Peyer's patch (tissue), 4 donors: ENCODE measurements at places on chromosomes 11 and 22. TPM values are rescaled to one million over a fixed set of nuclear protein-coding genes. Genes with fewer than 3 reads are reported as not detected.

The HIC2 gene
- 9.5 TPM for total RNA-seq

The PRDM11 gene
- total RNA-seq: 7.1 TPM

The NPAT gene
- 14.9 TPM for total RNA-seq

The SPDYC gene
- not detected for total RNA-seq

The MMP12 gene
- not detected for total RNA-seq

The PHOX2A gene
- total RNA-seq: not detected

The MS4A12 gene
- total RNA-seq: not detected

The IL17REL gene
- total RNA-seq: 2.3 TPM

The CATSPERZ gene
- not detected for total RNA-seq

The SLC43A3 gene
- 21.9 TPM for total RNA-seq

The SYNGR1 gene
- 22.3 TPM for total RNA-seq

DNA sequence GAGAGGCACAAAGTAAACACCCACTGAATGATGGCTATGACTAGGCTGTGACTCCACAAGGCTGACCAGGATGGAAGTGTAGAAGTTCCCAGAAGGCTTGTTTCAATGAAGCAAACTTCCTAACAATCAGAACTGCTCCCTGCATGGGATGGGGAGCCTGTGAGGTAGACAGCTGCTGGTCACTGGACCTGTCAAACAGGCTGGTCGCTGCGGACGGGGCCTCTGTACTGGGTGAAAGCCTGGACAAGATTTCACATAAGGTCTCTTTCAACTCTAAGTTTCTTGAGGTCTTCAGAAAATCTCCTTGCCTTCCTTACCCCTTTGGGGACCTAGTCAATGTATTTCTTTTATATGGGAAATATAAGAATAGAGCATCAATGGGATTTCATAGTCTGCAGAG lies 438.2 kb downstream of the BUD13 start:
- no peak for DNase-seq
- H3K4me3 ChIP-seq: no peak overlapping the region
- no peaks in the 10 kb centered on the region for H3K4me1 ChIP-seq
- no peaks in the 10 kb centered on the region for H3K27me3 ChIP-seq

DNA sequence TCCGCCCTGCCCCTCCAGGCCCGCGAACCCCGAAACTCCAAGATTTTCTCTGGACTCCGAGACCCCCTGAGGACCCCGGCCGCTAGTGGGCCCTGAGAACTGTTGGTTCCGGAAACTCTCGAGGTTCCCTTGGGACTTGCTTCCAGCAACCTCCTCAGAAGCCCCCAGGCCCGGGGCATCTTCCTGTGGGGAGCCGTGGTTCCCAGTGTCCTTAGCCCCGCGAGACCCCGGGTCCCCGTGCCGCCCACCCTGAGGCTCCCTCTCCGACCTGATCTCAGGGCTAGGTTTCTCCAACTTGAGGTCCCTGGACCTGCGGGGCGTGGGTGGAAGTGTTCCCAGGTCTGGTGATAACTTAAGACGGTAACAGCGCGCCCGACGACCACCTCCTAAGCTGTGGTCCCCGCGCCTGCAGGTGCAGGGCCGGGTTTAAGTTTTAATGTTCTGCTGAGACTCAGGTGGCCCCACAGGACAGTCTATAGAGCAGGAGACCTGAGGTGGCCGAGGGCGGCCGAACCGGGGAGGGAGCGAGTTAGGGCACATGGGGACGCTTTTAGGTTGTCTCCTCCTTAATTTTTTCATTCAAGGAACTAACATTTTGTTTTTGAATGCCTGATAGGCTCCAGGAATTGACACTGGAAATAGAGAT lies 720 bp downstream of the FAM118A start:
- H3K27me3 ChIP-seq: no peaks in the 10 kb centered on the region
- peak overlapping the region; percentile 86 for H3K4me3 ChIP-seq
- H3K27ac ChIP-seq: peak overlapping the region; percentile 88
- no peaks in the 10 kb centered on the region for H3K36me3 ChIP-seq
- DNase-seq: peak; percentile 35

DNA sequence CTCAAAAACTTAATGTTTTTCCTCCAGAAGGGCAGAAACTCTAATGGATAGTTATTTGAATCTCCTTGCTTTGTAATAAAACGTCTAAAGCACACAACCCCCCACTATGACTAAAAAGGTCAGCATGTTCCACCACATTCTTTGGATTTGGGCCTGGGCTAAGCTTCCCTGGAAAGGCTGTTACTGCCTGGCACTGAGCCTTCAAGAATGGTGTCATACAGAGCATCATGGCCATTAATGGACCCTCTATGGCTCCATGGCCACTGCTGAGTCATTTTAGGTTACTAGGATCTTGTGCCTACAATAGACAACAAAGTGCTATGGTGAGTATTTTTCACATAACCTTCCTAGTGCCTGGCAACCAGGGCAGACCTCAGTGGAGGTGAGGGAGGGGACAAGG lies 242.6 kb upstream of the FAT3 start:
- H3K27ac ChIP-seq: no peak overlapping the region
- no peaks in the 10 kb centered on the region for H3K27me3 ChIP-seq
- H3K4me3 ChIP-seq: no peak overlapping the region
- H3K4me1 ChIP-seq: no peaks in the 10 kb centered on the region
- no peaks in the 10 kb centered on the region for H3K36me3 ChIP-seq

- no peak overlapping the region for H3K27ac ChIP-seq
- H3K4me3 ChIP-seq: no peak overlapping the region
- H3K27me3 ChIP-seq: no peaks in the 10 kb centered on the region
- H3K4me1 ChIP-seq: no peaks in the 10 kb centered on the region
- no peaks in the 10 kb centered on the region for H3K36me3 ChIP-seq
- no peak for DNase-seq
Measured at GRCh38 chr11:36254713-36255112, 34.5 kb downstream of the COMMD9 start.

DNA sequence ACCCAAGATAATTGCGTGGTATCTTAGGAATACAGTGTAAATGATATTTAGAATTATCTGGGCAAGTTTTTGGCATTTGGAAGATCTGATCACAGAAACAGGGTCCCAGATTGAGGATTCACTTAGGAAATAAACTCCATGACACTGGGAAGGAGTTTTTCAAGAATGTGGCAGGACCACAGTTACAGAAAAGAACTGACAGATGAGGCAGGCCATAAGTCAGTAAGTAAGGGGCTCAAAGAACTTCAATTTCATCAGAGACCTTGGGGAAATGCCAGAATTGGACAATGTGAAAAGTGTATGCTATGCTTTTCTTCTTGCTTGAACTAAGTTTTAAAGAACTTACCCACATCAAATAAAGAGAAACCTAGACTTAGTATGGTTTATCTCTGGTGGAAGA lies 49.3 kb downstream of the RBMXL2 start:
- H3K36me3 ChIP-seq: no peaks in the 10 kb centered on the region
- H3K27ac ChIP-seq: no peak overlapping the region
- no peaks in the 10 kb centered on the region for H3K27me3 ChIP-seq
- H3K4me1 ChIP-seq: no peaks in the 10 kb centered on the region
- no peak overlapping the region for H3K4me3 ChIP-seq

DNA sequence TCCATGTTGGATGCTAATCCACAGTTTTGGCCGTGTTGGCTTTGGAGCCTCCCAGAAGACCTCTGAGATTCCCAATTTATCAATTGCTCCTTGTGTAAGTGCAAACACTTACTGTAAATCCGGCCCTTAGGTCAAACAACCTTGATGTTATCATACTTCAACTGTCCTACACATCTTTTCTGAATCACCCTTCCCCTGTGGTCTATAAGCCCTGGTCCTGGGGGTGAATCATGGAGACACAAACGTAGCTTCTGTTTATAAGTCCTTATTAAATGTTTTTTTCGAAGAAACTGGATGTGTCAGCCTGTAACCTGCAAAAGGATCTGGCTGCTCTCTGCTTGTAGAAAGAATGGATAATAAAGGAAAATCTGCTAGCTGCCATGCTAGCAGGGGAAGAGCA lies 1.7 kb upstream of the IL10RA start:
- H3K4me3 ChIP-seq: no peak overlapping the region
- H3K4me1 ChIP-seq: no peaks in the 10 kb centered on the region
- H3K36me3 ChIP-seq: no peaks in the 10 kb centered on the region
